ENCODE measurements at places on chromosomes 3 and 15.

DNA sequence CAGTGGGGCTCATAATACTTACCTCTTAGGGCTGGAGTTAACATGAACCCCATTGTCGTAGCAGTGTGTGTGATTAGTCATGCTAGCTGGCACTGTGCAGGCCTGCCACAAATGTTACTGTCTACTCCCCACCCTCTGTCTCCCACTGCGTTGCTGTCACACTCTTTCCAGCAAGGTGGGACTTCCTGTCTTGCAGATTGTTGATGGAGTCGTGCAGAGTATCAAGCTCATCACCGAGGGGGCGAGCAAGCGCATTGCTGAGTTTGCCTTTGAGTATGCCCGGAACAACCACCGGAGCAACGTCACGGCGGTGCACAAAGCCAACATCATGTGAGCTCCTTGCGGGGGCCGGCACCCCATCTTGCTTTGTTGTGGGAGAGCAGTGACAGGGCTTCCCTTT, 12.9 kb downstream of the IDH3A start:
- no peak for DNase-seq

DNA sequence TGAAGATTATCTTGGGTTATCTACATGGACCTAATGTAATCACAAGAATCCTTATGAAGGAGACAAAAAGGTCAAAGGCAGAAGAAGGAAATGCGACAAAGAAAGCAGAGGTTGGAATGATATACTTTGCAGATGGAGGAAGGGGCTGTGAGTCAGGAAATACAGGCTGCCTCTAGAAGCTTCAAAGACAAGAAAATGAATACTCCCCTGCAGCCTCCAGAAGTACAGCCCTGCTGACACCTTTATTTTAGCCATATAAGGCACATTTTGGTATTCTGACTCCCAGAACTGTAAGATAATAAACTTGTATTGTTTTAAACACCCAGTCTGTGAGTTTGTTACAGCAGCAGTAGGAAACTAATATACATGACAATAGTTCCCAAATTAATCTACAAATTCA, 58.6 kb downstream of the SIDT1 start:
- no peak for DNase-seq

DNA sequence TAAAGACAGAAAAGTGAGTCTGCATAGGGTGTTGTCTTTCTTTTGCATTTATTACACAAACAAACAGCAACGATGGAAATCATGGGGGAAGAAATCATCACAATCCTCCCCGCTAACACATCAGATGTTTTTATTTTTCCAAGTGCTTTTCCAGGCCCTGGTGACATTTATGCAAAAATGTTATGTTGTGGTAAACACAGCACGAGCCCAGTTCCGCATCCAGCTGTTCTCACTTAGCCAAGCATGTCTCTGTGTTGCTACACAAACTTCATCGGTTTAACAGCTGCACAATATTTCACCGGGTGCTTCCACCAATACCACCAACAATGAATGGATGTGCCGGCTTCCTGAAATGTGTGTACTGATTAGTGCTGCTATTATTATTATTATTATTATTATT, 53.7 kb upstream of the ABHD17C start:
- no peak for DNase-seq

DNA sequence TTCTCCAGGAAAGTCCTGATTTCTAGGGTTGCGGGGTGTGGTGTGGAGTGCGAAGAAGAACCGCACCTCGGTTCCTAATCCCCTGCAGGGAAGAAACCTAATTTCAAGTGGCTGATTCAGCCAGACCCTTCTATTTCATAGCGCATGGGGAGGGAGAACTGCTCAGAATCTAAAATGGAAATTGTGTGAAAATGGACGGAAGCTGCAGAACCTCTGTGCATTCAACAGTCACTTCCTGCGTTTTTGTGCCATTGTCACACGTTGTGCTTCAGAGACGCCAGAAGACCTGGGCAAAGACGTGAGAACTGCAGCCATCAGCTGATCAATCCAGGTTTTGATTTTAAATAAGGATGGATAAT, 1.2 kb downstream of the SIDT1 start:
- DNase-seq: no peak

GRCh38 chr3:53478921-53479664, 15.3 kb upstream of the CACNA1D start:
- DNase-seq: no peak

GRCh38 chr15:83127547-83128150, 20.2 kb downstream of the TM6SF1 start:
- DNase-seq: no peak

GRCh38 chr15:39720621-39721611, 61.7 kb downstream of the FSIP1 start:
- DNase-seq: no peak

DNA sequence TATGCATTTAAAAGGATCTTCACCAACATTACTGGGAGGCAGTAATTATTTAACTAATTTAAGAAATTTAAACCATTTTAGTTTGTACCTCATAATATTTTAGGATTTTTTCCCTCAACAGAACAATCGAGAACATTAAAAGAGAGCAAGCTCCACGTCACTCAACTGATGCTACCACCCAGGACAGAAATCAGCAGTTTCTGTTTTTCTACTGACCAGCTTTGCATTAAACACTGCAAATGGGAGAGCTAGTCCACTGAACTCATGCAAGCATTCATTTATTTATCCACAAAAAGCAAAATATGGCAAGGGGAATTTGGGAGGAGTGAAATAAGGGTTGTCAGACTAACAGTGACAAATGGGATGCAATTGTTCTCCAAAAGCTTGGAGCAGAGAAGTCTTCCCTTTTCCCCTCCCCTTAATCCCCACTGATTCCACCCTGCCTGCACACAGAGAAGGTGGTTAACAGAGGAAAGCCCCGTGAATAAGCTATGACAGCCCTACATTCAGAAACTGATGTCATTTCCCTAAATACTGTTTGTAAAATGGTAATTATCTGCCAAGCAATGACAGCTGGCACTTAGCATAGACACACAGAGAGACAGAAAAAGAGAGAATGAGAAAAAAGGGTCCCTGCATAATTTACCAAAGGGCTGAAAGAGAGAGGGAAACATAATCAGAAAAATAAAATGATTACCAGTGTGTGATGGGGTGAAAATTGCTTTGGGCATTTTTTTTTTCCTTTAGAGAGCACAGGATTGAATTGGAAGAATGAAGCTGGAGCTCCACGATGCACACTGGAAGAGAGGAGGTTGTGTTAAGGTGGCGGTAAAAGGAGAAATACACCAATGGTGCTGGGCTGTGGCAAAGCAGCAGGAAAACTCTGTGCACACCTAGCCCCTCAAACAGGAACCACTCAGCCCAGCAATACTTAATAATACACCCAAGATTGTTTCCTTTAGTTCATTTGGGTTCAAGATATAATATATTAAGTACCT, 777.4 kb downstream of the TUSC7 start:
- DNase-seq: no peak

DNA sequence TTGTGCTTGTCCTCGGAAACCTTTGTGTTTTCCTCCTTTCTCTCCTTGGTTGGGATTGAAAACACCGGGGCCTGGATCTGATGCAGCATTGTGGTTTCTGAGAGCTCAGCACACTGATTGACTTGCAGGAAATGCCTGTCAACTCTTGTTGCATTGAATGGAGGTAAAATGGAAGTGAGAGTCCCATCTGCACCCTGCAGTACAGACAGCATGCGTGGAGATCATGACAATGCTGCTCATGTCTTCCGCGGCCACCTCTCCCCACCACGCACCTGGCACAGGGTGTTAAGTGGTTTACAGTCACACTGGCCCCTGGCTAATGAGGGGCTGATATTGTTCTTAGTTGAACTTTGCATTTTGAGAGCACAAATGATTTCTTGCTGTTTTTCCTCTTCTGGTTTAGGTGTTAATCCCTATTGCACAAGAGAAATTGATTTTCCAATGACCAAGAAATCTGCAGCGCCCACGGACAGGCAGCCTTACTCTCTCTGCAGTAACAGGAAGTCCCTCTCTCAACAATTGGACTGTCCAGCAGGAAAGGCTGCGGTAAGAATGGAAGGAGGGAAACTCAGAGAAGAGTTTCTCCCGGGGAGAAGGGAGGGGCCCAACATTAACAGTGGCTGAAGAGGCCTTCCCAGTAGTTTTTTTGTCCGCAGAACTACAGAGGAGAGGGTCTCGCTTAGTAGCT, 58.5 kb downstream of the STARD5 start:
- DNase-seq: no peak

DNA sequence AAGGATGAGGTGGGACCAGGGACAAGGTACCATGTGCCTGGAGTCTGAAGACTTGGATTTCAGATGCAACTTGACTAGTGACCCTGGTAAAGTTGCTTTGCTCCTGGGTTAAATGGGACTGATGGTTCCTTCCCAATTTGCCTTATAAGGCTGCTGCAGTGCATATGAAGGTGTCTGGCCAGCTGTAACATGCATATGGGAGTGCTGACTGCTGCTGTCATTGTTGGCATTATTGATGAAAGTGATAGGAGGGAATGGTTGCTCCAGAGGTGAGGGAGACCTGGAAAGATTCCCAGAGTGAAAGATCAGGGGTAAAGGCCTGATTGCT, 20.5 kb downstream of the CYP8B1 start:
- DNase-seq: no peak

GRCh38 chr15:62896969-62897486, 145.5 kb upstream of the TPM1 start:
- peak; percentile 96 for DNase-seq

DNA sequence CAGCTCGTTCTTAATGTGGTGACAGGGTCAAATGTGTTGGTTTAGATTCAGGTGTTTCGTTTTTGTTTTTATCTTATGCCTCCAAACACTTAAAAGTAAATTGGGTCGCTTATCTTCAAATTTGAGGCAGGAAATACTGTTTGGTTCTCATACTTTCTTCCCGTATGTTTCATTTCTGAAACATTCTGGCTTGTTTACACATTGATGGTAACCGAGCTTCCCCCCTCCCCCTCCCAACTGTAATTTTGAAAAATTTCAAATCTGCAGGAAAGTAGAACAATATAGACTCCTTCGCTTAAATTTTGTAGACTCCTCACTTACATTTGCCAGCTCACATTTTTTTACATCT, 64.9 kb downstream of the CMTM8 start:
- DNase-seq: no peak

GRCh38 chr3:171129827-171130226, 103.3 kb upstream of the SLC2A2 start:
- no peak for DNase-seq

- DNase-seq: no peak
Measured at GRCh38 chr3:64355401-64355807, 130.1 kb upstream of the PRICKLE2 start.

GRCh38 chr3:52495777-52496602, 852 bp downstream of the STAB1 start:
- no peak for DNase-seq

DNA sequence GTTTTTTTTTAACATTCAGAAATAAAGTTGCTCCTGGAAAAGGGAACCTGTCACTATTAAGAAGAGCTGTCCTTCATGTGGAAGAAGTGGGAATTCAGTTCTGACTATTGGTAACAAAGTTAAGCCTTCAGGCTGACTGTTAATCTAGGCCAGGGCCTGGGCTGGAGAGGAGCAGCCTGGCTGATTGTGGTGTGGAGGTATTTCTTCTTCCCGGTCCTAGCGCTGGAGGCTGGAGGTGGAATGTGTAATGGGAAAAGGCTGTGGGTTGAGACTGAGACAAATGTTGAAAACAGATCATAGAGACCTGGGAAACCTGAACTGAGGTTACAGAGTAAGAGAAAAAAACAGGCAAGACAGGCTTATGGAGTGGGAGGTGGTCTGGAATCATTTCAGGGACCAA, 23.8 kb upstream of the SH3BP5 start:
- DNase-seq: no peak

GRCh38 chr15:81858136-81858535, 187.7 kb downstream of the MEX3B start:
- DNase-seq: no peak

DNA sequence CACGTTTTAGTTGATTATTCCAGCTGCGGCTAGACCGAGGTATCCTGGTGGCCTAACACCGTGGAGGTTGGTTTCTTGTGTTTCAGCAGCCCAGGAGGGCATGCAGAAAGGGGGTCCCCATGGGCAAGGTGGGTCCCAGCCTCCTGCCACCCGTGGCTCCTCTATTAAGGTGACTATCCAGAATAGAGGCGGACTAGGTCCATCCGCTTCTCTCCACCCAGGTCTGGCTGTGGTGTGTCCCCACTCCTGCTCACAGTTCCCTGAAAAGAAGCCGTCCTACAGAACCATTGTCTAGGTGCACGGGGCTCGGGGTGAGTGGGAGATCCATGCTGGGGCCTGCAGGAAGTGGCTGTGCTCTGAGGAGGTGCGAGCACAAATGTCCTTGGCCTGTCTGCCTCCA, 81.5 kb downstream of the WNT7A start:
- no peak for DNase-seq

DNA sequence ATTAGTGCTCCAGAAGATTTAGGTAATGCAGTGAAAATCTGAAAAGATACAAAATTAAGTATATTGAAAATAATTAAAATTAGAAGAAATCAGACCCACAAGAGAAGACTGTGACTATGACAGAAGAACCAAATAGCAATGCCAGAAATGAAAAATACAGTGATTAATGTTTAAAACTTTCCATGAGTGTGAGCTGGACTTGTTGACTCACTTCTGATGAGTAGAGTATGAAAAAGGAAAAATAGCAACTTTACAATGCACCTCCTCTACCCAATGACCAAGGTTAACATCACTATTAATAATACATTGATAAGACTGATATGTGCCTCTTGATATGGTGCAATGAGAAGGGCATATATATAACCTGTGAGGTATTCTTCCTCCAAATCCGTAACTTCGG, 39.3 kb upstream of the SLC22A13 start:
- no peak for DNase-seq

DNA sequence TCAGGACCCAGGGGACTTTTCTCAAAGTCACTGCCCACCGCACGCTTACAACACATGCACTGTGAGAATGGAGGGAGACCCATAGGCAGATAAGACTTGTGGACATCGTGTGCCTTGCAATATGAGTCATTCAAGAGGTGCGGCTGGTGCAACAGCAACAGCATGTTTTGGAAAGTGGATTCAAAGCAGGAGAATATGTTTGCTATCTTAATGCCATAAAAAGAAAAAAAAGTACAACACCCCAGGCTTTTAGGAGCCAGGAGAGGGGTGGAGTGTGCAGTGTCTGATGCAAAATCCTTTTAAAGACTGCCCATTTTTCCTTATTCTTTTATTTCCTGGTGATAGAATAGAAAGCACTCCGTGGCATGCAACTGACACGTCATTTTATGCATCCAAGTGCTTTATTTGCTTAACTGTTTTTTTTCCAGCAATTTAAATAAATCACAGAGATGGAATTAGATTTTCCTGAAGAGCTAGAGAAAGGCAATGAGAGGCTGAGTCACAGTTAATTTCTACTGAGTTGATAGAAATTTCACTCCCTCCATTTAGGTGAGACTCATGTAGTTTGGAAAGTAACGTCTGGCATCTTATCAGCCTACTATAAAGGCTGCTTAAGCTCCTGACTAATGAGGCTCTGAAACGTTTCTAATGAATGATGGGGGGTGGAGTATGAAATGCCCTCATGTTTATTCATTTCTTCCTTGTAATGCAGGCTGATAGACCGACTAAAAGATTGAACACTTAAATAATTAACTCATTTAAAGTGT, 96.4 kb downstream of the NSUN3 start:
- no peak for DNase-seq

DNA sequence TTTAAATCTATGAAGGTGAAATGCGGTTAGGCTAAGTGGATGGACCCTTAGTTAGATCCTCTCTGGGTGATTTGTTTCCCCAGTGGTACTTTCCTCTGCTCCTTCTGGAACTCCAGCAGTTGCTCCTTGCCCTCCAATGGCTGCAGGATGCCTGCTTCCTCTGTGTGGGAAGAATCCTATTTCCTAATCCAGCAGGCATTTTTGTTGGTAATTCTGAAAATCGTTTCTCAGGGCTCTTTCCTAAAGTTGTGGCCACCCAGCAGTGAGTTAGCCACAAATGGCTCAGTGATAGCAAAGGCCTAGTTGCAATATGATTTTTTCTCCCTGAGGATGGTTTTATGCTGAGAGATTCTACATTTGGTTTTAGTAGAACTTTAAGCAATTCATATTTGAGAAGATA, 332.3 kb upstream of the C2CD4B start:
- no peak for DNase-seq

Data from breast epithelium (tissue), 4 donors.